Camera-type eye (tissue), 1 donor: ENCODE measurements at places on chromosomes 7 and 10. TPM values are rescaled to one million over a fixed set of nuclear protein-coding genes. Genes with fewer than 3 reads are reported as not detected.

LGI1 gene
- total RNA-seq, result 12.0 TPM

MYO3A gene
- total RNA-seq, result 10.5 TPM

TAS2R40 gene
- total RNA-seq, result not detected

CLRN3 gene
- not detected for total RNA-seq
